ENCODE measurements at places on chromosomes 1 and 21.

- no peak for DNase-seq
These were observed 610 bp downstream of the SCYL3 start for GRCh38 chr1:169892927-169893644.

- no peak for DNase-seq
These were observed 1.7 kb downstream of the PITHD1 start for GRCh38 chr1:23779826-23780371.

DNA sequence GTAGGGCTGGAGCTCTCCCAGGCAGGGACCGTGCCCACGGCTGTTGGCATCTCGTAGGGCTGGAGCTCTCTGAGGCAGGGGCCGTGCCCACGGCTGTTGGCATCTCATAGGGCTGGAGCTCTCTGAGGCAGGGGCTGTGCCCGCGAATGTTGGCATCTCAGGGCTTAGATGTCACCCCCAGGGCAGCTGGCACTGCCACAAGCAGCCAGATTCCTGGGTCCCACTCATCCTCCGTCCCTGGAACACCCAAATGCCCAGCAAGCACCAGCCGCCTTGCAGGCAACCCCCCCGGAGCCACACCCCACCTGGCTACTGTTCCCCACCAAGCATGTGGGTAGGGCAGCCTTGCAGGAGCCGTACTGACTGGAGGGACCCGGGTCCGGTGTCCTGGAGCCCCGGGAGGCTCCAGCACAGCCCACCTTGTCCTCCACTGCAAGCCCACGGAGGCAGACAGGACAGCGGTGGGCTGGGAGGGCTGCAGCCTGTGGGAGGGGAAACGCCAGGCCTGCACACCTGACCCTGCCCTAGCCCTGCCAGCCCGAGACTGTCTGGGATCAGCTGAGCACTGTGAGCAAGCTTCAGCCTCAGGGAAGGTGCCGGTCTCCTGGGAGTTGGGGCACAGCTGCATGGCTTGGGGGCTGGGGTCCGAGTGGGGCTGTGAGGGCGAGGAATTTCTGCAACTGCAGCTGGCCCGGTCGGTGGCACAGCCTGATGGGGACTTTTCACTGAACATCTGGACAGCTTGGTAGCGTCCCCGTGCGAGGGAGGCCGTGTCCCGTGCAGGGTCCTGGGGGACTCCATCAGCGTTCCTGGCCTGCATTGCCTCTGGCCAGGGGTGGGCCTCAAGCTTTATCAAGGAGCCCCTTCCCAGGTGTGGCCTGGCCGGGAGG, 53.6 kb downstream of the COL18A1 start:
- DNase-seq, result no peak

DNA sequence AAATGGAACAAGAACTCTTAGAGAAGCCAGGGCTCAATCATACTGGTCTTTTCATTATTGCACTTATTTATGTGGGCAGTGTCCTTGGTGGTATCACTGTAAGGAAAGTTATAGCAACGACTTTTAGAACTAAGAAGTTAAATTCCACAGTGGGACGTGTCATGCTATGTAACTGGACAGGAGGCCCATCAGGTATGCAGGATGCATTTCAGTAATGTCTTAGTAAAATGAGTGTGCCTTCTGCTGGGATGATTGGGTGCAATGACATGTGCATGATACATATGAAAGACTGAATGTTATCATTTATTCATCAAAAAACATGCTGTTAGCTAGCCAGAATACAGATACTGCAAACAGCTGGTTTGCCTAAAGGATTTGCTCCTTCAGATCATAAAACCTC, 6.9 kb upstream of the ATP1B1 start:
- DNase-seq, result no peak

- no peak for DNase-seq
These were observed 962 bp upstream of the MAN1C1 start for GRCh38 chr1:25615563-25616094.

DNA sequence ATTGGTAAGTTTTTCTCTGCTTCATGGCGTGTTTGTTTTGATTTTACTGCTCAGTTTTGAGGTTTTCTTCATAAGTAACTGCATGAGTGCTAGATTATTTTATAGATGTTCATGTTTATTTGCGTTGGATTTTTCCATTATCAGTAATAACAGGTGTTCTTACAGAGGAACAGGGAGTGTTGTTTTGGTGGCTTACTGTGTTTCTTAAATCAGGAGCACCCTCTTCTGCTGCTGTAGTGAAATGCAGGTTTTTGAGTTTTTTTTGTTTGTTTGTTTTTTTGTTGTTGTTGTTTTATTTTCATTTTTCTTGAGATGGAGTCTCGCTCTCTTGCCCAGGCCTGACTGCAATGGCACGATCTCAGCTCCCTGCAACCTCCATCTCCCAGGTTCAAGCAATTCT, 32.6 kb downstream of the CTBS start:
- no peak for DNase-seq

- no peak for DNase-seq
These were observed 344.7 kb downstream of the DUSP10 start for GRCh38 chr1:221397141-221397540.

DNA sequence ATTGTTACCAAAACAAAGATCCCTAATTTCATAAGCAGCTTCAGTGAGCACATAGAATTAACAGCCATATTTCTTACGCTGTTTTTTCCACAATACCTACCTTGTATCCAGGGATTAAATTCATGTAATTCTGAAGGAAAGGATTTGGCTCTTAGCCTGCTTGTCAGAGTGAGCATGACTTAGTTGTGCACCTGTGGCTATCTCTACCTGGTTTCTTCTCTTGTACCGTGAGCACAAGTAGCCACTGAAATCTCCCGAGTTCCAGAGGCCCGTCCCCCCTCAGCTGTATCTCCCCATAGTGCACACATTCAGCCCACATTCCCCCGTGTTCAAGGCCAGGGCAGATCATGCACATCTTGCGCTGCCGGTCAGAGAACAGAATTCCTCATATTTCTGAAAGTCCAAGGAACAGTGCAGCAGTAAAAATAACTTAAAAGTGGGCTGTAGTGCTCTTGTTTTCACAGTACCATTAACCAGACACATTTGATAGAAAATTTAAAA, 2.3 kb downstream of the TENT5C start:
- no peak for DNase-seq

DNA sequence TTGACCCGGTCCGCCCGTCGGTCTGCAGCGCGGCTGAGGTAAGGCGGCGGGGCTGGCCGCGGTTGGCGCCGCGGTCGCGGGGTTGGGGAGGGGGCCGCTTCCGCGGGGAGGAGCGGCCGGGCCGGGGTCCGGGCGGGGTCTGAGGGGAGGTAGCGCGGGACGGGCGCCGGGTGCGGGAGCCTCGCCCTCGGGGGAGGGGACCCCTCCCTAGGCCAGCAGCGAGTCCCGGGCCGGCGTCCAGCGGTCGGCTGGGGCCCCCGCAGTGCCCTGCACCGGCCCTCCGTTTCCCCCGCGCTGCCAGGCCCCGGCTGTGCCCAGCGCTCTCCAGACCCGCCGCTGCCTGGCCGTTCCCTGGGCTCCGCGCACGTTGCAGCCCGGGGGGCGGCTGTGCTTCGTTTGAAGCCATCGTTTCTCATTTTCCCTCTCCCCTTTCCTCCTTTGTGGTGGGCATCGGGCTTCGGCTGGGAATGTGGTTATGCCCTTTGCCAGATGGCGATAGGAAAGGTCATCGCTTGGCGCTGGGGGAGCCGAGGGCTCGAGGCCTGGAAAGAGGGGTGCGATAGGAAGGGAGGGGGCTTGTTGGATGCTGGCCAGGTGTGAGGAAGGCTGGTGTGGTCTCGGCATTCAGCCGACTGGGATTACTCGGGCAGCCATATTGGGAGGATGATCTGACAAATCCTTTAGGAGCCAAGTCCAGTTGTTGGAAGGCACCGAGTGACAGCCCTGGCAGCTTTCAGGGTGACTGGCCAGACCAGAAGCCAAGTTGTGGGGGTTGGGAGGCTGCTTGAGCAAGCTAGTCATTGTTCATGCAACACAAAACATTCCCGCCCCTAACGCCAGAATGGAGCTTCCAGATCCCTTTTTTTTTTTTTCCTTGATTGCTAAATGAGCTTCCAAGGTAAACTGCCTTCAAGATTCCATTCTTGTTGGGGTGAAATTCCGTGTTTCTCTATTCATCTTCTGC, 753 bp downstream of the KIF1B start:
- DNase-seq, result peak; percentile 74

GRCh38 chr1:205785446-205785845, 10.2 kb upstream of the RAB29 start:
- DNase-seq, result no peak

DNA sequence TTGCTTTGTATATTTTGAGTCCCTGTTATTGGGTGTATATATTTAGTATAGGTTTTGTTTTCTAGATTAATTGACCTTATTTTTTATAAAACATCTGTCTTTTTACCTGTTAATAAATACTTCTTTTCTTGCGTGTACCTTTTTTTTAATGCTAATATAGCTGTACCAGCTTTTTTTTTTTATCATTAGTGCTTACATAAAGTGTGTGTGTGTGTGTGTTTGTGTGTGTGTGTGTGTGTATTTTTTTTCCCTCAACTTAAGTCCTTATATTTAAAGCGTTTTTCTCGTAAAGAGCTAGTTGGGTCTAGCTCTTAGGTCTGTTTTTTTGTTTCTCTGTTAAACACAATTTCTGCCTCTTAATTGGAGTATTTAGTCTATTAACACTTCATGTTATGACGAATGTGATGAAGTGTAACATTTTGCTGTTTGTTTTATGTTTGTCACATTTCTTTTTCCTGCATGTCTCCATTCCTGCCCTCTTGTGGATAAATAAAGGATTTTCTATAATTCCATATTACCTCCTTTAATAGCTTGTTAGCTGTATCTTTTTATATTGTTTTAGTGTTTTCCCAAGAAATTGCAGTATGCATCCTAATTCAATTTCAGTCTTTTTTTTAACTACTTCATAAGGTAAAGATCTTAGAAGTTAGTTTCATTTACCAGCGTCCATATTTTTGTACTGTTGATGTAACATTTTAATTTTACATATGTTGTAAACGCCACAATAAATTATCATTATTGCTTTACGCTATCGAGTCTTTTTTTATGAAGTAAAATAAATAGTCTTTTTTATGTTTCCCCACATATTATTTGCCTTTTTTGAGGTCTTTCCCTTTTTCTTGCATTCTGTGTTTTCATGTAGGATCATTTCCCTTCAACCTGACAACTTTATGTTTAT, 4.3 kb downstream of the PRMT2 start:
- no peak for DNase-seq

DNA sequence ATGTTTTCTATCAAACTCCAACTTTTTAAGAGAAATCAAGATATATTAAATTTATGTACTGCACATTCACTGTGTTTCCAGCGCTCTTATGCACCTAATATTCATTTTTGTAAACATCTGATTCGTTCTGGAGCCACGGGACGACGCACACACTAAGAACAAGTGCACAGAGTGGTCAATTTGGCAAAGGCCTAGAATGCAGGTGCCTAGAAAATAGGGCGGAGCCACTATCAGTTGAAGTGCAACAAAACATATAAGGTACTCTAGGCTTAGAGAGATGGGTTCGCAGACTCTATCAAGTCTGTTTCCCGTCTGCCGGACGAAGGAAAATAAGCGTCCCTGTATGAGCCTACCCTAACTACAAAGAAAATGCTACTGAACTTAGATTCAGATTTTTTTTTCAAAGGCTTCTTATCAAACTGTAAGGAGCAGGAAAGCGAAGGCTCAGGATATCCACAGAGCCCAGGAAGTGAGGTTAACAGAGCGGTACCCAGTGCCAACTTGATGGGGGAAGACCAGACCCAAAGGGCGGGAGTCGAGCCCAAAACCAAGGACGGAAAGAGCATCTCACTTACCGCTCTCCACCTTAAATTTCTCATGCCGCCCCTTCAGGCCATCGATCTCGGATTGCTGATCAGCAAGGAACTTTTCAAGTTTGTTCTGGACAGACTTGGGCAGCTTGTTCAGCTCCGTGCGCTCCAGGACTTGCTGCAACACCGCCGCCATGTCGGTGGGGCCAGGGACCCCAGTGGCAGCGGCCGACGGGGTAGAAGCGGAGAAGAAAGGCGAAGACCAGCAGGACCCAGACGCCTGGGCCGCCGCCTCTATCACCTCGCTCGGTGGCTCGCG, 526 bp downstream of the TPR start:
- no peak for DNase-seq

DNA sequence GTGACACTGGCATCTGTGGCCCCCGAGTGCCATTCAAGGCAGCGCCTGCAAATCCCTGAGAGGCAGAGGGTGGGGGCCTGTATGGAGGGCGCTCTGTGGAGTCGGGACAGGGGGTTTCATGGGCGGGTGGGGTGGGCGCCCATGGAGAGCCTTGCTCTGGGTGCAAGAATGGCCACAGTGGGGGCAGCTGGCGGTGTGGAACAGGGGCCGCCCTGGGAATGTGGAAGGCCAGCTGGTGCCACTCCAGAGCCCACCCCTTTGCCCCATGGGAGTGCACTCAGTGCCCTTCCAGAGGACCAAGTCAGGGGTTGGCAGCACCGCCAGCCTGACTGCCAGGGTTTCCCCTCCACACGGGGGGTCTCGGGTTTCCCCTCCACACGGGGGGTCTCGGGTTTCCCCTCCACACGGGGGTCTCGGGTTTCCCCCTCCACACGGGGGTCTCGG, 55.0 kb upstream of the TRAPPC10 start:
- DNase-seq, result no peak

DNA sequence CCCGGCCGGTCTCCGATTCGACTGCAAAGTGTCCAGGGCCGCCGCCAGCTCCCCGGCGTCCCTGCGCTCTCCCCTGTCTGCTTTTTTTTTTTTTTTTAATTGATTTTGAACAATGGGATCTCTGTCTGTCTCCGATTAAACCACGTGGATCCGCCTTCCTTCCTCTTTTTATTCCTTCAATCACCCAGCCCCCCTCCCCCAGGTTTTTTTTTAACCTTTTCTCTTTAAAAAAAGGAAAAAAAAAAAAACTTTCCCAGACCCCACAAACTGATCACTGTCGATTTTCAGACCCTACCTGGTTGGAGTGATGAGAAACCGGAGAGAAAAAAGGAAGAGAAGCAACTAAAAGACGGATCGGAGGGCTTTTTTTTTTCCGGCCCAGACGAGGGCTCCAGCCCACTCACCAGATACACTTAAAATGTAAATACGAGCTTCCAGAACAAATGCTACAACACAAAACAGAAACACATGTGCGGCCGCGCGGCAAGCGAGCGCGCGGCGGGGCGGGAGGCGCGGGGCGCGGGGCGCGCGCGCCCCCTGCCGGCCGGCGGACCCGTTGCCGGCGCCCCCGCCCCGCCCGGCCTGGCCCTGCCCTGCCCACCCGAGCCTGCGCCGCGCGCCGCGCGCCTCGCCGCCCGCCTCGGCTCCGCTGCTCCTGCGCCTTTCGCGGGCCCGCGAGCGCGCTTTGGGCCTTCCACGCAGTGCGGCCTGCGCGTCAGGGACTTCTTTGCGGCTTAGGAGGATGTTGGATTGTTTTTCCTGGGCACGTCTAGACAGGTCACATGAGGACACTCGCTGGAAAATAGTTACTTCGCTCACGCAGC, at the start of gene RCC2:
TSS of gene RCC2 (minus strand) at position 428 of the 824 bp plus-strand sequence. CDS start 1,163 bp downstream, outside the sequence.
- DNase-seq, result peak; percentile 60

- no peak for DNase-seq
These were observed 66.3 kb upstream of the PPP2R5A start for GRCh38 chr1:212218911-212219310.

- no peak for DNase-seq
These were observed 17.6 kb downstream of the RABIF start for GRCh38 chr1:202871367-202871766.

- DNase-seq, result no peak
These were observed 34.0 kb downstream of the ST6GALNAC5 start for GRCh38 chr1:76901158-76901767.
